Left kidney (tissue), 8 donors: ENCODE measurements at places on chromosomes 3 and 15. TPM values are rescaled to one million over a fixed set of nuclear protein-coding genes. Genes with fewer than 3 reads are reported as not detected.

The SNTN gene
- polyA plus RNA-seq: not detected

- DNase-seq: no peak
Observed at GRCh38 chr3:195447201-195447600, 4.4 kb upstream of the ACAP2 start.

The CPLX3 gene
- polyA plus RNA-seq: not detected

The RBMS3 gene
- 15.4 TPM for polyA plus RNA-seq

DNA sequence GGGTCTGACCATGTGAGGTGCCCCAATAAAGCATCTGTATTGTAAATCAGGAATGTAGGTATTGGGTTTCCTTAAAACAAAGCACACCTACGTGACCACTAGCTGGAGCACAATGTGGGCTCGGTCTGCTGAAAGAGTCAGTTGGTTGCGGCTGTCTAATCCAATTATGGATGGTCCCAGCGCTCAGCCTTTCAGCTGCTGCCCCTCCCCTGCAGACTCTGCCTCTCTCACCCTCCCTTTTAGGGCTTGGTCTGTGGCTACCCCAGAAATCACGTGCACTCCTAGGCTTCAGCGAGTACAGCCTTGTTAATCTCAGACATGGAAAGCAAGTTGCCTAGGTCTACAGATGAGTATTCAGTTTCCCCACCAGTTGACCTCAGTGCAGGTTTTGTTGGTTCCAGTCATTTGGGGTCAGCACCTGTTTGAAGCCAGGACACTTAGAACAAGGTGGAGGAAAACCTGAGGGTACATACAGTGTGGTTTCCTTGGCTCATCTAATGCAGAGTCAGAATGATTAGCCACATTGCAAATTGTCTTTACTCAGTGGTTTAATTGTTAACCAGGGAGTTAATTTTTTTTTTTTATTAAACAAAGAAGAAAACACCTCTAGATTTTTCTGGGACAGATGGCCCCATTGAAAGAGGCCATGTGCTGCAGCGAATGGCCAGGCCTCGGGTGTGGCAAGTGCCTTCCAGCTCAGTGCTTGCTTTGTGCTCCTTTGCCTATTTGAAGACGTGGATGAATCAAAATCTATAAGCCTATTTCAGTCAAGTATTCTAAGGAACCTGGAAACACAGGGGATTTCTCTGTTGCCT, 137.7 kb downstream of the IGF1R start:
- peak; percentile 52 for DNase-seq

- DNase-seq: no peak
Observed at GRCh38 chr3:116939091-116939490, 229.5 kb downstream of the TUSC7 start.

DNA sequence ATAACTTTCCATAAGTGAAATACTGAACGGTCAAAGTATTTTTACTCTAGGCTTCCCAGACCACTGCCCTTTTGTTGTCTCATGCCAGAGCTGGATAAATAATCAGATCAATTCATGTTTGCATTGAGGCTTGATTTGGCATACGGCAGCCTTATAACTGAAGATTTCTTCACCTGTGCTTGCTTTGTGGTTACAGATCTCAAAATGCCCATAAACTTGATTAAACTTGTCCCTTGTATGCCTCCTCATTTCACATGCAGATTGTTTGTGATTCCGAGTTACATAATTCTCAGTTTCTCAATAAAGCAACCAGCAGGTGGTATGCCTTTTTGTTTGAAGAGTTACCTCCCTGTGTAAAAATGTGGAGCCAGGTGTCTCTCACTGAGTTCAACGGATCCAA, 211.4 kb upstream of the LRIG1 start:
- DNase-seq: no peak

GRCh38 chr15:38128341-38128781, 124.3 kb upstream of the SPRED1 start:
- DNase-seq: no peak

- no peak for DNase-seq
Observed at GRCh38 chr3:32376115-32376514, 15.5 kb upstream of the CMTM7 start.

DNA sequence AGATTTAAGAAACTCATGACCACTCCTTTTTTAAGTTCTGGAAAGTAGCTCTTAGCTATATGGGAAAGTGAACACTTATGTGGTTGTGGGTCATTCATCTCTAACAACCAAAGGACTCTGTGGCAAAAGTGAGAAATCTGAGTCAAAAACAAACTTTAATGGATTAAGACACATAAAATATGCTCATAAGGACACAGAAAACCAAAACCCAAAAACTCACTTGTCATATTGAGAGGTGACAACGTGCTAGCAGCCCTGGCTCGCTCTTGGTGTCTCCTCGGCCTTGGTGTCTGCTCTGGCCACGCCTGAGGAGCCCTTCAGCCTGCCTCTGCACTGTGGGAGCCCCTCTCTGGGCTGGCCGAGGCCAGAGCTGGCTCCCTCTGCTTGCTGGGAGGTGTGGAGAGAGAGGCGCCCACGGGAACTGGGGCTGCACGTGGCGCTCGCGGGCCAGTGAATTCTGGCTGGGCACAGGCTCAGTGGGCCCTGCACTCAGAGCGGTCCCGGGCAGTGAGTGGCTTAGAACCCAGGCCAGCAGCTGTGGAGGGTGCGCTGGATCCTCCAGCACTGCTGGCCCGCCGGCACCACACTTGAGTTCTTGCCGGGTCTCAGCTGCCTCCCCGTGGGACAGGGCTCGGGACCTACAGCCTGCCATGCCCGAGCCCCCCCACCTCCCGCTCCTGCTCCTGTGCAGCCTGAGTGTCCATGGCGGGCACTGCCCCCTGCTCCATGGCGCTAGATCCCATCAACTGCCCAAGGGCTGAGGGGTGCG, 30.3 kb upstream of the SKIL start:
- DNase-seq: no peak

DNA sequence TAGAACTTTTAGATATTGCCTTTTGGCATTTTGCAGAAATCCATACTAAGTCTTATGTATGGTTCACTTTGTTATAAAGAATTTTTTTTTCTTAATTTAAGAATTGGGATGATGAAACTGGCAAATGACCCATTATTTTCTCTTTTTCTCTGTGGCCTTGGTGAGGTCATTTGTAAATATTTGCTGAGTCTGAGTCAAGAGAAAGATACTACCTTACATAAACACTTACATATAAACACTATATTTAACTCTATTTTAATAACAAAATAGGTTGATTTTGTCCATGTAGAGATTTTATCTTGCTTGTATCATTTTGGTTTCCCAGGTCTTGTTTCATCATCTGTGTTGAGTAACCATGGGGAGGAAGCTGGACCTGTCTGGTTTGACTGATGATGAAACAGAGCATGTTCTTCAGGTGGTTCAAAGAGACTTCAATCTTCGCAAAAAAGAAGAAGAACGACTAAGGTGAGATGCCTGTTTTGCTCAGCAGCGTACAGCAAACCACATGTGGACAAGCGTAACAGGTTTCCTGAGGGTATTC, 91.1 kb downstream of the MYRIP start:
- DNase-seq: no peak

The SEMA5B gene
- 28.1 TPM for polyA plus RNA-seq

GRCh38 chr3:11288021-11288491, 15.9 kb downstream of the ATG7 start:
- no peak for DNase-seq

- DNase-seq: no peak
Observed at GRCh38 chr3:100002599-100003350, 111.5 kb downstream of the FILIP1L start.

The GNAT1 gene
- not detected for polyA plus RNA-seq
